ENCODE measurements at places on chromosomes 16 and 17.

- DNase-seq = no peak
Observed at GRCh38 chr16:23826528-23827045, 9.2 kb upstream of the PRKCB start.

GRCh38 chr17:5330981-5331380, 48.9 kb downstream of the RABEP1 start:
- no peak for DNase-seq

GRCh38 chr17:79529661-79530081, 81.2 kb downstream of the RBFOX3 start:
- no peak for DNase-seq

GRCh38 chr17:3600529-3601205, 8.5 kb downstream of the TRPV1 start:
- DNase-seq = no peak

DNA sequence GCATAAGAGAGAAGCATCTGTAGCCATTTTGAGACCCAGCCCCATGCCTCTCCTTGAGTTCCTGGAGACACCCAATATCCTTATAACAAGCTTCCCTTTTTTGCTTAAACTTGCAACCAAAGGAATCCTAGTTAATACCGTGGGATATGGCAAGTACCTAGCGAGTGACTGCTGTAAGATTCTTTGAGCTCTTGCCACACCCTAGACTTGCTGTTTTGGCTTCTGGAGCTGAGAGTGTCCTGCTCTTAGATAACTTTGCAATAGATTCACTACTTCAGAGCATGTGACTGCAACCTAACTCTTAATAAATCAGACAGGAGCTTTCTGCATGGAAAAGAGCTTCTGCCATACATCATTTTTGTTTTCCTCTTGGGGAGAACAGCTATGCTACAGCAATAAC, 58.3 kb downstream of the AKAP1 start:
- DNase-seq = no peak

- DNase-seq = no peak
Observed at GRCh38 chr16:14400285-14400977, 229.6 kb downstream of the PARN start.

DNA sequence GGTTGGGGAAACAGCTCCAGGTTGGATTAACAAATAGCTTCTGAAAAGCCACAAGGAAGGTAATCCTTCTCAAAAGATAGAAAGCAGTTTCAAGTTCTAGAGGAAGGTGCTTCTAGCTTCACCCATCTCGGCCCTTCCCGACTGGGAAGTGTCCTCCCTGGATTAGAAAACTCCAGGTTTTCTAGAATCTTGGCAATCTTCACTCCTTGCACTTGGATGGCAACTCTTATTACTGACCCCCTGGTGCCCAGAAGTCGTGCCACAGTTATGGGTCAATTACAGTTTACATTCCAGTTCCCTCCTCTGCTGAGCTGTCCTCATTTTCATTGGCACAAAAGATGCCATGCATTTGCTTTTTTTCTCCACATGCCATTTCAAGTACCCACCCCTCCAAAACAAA, 65.6 kb downstream of the SMG6 start:
- peak; percentile 43 for DNase-seq

- DNase-seq = no peak
Observed at GRCh38 chr17:5097101-5097834, 14.4 kb downstream of the ZNF232 start.

- DNase-seq = peak; percentile 48
Observed at GRCh38 chr17:68511254-68511670, 968 bp upstream of the PRKAR1A start.

- DNase-seq = no peak
Observed at GRCh38 chr17:14871921-14872320, 393.2 kb downstream of the PMP22 start.

GRCh38 chr16:75317101-75317522, 65.7 kb upstream of the BCAR1 start:
- no peak for DNase-seq

DNA sequence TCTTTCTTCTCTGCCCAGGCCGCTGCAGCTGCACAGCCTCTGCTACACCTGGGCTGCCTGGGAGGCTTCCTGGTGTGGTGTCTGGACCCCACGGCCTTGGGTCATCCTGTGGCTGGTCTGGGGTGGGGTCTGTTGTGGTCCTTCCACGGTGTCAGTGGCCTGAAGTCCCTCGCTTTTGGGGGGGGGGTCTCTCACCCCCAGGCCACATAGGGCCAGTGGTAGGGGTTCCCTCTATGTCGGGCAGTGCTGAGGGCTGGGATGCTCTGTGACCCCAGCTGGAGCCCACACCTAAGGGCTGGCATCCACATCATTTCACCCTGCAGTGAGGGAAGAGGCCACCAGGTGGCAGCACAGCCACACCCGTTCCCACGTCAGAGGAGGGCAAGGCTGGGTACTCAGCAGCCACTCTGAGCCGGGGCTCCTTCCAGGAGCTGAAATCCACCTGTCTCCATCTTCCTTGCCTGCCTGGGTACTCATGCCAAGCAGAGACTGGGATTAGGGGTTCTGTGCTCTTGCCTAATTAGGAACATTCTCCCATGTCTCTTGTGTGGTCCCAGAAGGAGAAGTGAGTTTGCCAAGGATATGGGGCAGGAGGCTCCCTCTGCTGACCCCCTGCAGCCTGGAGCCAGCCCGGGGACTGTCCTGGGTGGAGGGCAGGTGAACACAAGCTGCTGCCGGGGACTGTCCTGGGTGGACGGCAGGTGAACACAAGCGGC, 13.0 kb downstream of the ENGASE start:
- peak; percentile 43 for DNase-seq

DNA sequence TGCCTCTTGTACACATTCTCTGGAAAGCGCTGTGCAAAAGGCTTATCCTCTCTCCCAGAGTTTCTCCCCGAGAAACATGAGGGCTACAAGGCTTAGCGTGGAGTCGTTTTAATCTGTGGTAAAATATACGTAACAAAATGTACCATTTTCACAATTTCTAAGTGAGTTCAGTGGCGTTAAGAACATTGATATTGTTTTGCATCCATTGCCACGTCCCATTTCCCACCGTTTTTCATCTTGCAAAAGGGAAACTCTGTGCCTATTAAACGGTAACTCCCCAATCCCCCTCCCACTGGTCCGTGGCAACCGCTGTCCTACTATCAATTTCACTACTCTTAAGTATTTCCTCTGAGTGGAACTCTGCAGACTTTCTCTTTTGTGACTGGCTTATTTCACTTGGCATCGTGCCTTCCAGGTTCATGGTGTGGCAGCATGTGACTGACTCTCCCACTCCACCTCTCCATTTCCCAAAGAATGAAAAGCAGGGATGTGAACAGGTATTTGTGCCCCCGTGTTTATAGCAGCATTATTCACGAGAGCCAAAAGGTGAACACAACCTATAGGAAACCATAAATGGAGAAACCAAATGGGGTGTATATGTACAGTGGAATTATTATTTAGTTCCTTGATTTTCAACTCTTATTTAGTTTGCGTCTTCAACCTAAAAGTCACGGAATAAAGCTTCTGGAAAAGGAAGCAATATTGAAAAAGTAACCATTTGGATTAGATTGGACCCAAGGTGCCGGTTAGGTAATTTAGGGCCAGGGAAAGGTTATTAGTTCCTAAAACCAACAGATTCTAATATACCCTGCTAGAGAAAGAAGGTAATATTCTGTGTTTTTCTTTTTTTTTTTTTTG, 1.1 kb upstream of the USP32 start:
- DNase-seq = peak; percentile 72

DNA sequence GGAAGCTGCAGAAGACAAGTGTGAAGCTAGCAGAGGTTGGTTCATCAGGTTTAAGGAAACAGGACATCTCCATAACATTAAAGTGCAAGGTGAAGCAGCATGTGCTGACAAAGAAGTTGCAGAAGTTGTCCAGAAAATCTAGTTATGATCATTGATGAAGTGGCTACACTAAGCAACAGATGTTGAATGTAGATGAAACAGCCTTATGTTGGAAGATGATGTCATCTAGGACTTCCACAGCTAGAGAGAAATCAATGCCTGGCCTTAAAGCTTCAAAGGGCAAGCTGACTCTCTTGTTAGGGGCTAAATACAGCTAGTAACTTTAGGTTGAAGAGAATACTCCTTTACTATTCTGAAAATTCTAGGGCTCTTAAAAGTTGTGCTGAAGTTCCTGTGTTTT, 340.2 kb upstream of the SOX9 start:
- DNase-seq = no peak

- no peak for DNase-seq
Observed at GRCh38 chr16:30040221-30040620, 9.2 kb upstream of the TLCD3B start.

DNA sequence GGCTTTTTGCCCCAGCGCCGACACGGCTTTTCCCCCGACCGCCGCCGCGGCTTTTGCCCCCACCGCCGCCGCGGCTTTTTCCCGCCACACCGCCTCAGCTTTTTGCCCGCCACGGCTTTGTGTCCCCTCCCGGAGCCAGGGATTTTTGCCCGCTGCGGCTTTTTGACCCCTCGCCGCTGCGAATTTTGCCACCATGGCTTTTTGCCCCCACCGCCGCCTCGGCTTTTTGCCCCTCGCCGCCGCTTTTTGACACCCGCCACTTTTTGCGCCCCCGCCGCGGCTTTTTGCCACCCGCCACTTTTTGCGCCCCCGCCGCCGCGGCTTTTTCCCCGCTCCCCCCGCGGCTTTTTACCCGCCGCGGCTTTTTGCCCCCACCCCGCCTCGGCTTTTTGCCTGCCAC, 1342.5 kb downstream of the TP53TG3F start:
- no peak for DNase-seq
